Fibroblast of skin of right quadriceps (primary cell): ENCODE measurements at places on chromosomes 12 and 14.

DNA sequence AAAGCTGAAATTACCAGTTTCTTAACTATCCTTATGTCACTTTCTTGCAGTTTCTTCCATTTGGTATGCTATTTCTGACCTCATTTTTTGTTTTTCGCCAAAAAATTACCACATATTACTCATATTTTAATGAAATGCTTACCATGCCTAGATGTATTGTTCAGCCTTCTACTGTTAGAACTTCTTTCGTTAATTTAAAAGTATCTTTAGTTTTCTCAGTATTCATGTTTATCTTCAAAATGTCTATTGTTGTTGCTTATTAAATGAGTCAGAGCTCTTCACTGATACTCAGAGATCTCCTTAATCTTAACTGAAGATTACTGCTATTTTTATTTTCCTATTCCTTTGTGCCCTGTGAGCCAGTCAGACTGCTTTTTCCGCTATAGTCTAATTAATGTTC is 20.5 kb downstream of the RAP1B start:
- DNase-seq, result peak; percentile 32

DNA sequence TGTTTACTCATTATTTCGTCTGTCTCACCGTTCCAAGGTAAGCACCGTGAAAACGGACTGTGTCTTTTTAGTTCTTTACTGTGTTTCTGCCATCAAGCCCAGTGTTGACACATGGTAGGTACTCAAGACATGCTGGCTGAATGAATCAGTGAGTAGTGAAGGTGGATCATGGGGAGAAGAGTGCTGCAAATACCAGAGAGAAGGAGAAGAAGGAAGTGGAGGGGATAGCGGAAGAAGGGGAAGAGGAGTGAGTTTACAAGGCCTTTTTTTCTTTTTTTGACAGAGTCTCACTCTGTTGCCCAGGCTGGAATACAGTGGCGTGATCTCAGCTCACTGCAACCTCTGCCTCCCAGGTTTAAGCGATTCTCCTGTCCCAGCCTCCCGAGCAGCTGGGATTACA is 54.6 kb downstream of the ETV6 start:
- no peak for DNase-seq

DNA sequence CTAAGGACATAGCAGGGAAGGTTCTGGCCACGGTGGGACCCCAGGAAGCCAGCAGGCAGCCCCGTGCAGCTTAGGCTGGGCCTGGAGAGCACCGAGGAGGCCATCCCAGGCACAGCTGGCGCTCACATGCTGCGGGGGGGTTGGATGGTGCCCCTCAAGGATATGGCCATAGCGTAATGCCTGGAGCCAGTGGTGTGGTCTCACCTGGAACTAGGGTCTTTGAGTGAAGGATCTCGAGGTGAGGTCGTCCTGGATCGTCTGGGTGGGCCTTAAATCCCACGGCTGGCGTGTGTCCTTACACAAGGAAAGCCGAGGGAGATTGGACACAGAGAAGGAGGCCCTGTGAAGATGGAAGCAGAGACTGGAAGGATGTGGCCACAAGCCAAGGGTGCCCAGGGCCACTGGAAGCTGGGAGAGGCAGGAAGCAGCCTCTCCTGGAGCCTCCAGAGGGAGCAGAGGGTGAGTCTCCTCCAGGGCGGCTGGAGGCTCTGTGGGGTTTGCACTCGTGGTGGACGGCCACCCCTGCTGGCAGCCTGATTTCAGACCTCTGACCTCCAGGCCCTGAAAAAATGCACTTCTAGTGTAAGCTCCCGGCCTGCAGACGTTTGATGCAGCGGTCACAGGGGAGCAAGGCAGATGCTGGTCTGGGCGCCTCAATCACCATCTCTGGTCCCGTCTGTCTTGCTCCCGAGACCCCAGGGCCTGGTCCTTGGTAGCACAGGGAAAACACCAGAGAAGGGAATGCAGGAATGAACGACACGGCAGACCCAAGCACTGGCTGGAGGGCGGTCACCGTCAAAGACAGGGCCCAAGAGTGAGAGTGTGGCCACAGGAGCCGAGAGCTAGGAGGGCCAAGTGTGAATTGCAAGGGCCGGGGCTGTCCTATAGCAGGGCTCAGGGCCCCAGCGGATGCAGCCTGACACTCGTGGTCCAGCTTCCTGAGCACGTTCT is 218.6 kb downstream of the KIF26A start:
- no peak for DNase-seq

GRCh38 chr12:23952071-23952470 is 2.6 kb upstream of the SOX5 start:
- DNase-seq, result no peak

- no peak for DNase-seq
Observed at GRCh38 chr12:94170690-94171594, 22.6 kb downstream of the PLXNC1 start.
